ENCODE measurements at places on chromosomes 6 and 20.

- no peak for DNase-seq
Observed at GRCh38 chr20:58817748-58818147, 33.0 kb downstream of the GNAS-AS1 start.

DNA sequence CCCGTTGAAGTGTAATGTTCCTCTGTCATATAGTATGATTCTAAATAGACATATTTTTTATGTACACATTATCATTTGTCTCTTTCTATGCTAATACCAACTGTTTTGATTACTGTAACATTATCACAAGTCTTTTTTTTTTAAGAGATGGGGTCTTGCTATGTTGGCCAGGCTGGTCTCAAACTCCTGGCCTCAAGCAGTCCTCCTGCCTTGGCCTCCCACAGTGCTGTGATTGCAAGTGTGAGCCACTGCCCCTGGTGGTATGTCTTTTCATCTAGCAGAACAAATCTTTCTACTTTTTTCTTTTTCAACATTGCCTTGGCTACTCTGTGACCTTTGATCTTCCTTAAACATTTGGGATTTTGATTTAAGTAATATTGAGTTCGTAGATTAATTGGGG, 57.7 kb downstream of the SLX4IP start:
- no peak for DNase-seq

- no peak for DNase-seq
Observed at GRCh38 chr6:130320908-130321307, 44.9 kb upstream of the TMEM200A start.

GRCh38 chr6:21961226-21961625, 335.6 kb downstream of the PRL start:
- no peak for DNase-seq

- DNase-seq: no peak
Observed at GRCh38 chr6:150830439-150831165, 34.9 kb upstream of the MTHFD1L start.

DNA sequence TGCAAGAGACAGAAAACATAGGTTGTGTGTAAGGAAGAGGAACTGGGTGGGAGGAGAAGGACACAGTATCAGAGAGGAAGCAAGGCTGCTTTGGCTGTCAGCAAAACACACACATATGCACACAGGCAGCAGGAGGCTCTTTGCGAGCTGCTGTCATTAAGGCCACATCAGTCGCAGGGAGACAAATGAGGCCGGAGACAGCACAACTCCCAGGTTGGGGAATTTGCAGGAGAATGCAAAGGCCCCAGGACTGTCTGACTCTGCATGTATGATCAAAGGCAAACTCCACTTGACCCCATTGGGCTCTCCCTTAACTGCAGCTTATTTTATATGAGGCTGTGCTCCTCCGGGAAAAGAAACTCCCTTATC, 35.3 kb downstream of the METTL24 start:
- DNase-seq: no peak

All from activated T-cell treated with anti-CD3 and anti-CD28 coated beads, Interleukin-2, amount 50 U/mL, for 24 hours (primary cell).